Mammary epithelial cell (primary cell): ENCODE measurements at places on chromosomes 11 and 22. TPM values are rescaled to one million over a fixed set of nuclear protein-coding genes. Genes with fewer than 3 reads are reported as not detected.

DNA sequence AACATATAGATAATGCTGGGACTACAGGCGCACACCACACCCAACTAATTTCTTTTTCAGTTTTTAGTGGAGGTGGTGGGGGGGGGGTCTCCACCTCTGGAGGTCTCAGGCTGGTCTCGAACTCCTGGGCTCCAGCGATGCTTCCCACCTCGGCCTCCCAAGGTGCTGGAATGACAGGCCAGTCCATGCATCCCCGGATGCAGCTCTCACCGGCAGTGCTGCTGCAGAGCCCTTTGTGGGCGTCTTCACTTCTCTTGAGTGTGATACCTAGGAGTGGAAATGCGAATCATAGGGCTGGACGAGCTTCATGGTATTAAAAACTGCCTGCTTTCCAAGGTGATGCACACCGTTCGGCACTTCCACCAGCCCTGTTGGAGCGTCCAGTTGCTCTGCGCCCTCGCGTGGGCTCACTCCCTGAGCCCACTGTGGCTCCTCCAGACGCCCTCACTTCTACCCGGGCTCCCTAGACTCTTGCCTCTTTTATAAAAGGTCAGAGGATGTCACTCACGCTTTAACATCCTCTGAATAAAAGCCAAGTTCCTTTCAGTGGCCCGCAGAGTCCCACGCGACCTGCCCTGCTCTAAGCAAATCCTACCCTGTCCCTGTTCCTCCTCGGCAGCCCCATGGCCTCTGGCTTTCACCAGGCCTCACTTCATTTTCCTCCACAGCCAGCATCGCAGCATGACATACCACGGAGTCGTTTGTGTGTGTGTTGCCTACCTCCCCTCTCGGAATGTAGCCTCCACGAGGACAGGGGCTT, 837 bp upstream of the BID start:
- no peak for DNase-seq

DNA sequence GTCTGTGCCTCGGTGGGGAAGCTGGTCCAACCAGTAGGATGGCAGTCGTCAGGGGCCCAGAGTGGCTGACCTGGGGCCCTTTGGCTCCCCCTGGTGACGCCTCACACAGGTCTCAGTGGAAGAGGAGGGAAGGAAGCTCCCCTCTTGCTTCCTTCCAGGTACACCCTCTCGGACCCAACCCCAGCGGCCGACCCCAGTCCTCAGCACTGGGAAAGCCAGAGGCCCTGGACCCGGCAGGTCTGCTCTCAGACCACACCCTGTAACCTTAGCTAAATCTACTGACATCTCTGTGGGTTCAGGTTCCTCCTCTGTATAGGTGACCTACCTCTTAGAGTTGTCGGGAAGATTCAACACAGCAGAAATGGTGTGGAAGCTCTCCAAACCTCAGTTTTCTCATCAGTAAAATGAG, 3.4 kb upstream of the SCUBE1 start:
- DNase-seq: peak; percentile 9

The OSBPL5 gene
- total RNA-seq: 24.8 TPM

The CHST1 gene
- total RNA-seq: 1.2 and 7.1 TPM in 2 replicates

The TP53I11 gene
- 18.1 and 23.2 TPM in 2 replicates for total RNA-seq
